ENCODE measurements at places on chromosomes 6 and 20. TPM values are rescaled to one million over a fixed set of nuclear protein-coding genes. Genes with fewer than 3 reads are reported as not detected.

Gene OPRL1
- total RNA-seq = 0.46 TPM

Gene COL9A3
- total RNA-seq = 11.7 TPM

Gene CPXM1
- total RNA-seq = 3.8 TPM

Gene ZNF512B
- total RNA-seq = 28.9 TPM

- H3K27ac ChIP-seq = no peak overlapping the region
- DNase-seq = no peak
These were observed 21.3 kb upstream of the SLC22A7 start for GRCh38 chr6:43276577-43277305.

- H3K27ac ChIP-seq = no peak within 1 kb of the TSS
- peaks cover 18% of the 10 kb centered on the region for H3K27me3 ChIP-seq
- H3K4me1 ChIP-seq = no peaks in the 10 kb centered on the region
- H3K4me3 ChIP-seq = peak within 1 kb of the TSS; percentile 51
These were observed at the start of gene MACROD2 for GRCh38 chr20:13995086-13995665. MACROD2 (plus strand) TSS chr20:13995516.

- H3K27me3 ChIP-seq = peaks cover 33% of the 10 kb centered on the region
- no peak overlapping the region for H3K27ac ChIP-seq
- no peak for DNase-seq
- no peaks in the 10 kb centered on the region for H3K36me3 ChIP-seq
- H3K4me3 ChIP-seq = no peak overlapping the region
These were observed 3.6 kb downstream of the ADAM33 start for GRCh38 chr20:3678198-3678597.

DNA sequence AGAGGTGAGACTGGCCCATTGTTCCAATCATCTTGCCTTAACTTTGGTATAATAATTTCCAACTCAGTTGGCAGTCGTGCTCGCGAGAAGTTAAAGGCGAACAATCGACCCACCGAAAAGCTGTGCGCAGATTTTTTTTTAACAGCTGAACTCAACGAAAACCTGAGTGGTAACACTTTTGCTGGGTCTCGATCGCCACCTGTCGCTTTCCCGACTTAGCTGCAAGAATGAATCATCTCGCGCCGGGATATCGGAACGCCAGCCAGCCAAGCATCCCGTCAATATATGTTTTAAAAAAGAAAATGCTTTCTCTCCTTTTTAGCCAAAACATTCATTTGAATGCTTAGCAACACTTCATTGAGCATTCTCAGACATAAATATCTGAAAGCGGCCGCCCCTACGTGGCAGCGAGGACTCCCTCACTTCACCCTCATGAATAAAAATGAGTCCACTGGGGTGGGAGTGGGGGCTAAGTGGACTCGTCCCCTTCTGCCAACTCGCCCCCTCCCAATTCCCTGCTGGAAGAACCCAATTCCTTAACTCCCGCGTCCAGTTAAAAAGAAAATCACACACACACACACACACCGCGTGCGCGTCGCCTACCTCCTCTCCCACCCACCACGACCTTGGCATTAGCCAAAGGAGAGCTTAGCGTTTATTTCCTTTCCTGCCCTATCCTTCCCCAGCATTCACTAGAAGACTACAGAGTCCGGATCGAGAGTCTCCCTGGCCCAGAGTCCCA, 1.5 kb downstream of the COL12A1 start:
- H3K27me3 ChIP-seq = peaks cover 22% of the 10 kb centered on the region
- H3K36me3 ChIP-seq = no peaks in the 10 kb centered on the region
- H3K4me1 ChIP-seq = peaks cover 18% of the 10 kb centered on the region
- H3K27ac ChIP-seq = no peak overlapping the region
- DNase-seq = peak; percentile 90

- peaks cover 31% of the 10 kb centered on the region for H3K4me1 ChIP-seq
- H3K4me3 ChIP-seq = peak overlapping the region; percentile 38
- no peaks in the 10 kb centered on the region for H3K36me3 ChIP-seq
- H3K27me3 ChIP-seq = no peaks in the 10 kb centered on the region
- peak overlapping the region; percentile 73 for H3K27ac ChIP-seq
These were observed 385.7 kb upstream of the MMS22L start for GRCh38 chr6:97668716-97669115.

All from A673 (cell line).